Suppressor macrophage treated with lipopolysaccharide for 1 hour (primary cell): ENCODE measurements at places on chromosomes 4 and X.
A peak's percentile ranks its signal among the peaks of the same experiment; 100 is the strongest.

GRCh38 chrX:2513121-2513664 lies 12.4 kb upstream of the DHRSX start:
- no peak for DNase-seq

DNA sequence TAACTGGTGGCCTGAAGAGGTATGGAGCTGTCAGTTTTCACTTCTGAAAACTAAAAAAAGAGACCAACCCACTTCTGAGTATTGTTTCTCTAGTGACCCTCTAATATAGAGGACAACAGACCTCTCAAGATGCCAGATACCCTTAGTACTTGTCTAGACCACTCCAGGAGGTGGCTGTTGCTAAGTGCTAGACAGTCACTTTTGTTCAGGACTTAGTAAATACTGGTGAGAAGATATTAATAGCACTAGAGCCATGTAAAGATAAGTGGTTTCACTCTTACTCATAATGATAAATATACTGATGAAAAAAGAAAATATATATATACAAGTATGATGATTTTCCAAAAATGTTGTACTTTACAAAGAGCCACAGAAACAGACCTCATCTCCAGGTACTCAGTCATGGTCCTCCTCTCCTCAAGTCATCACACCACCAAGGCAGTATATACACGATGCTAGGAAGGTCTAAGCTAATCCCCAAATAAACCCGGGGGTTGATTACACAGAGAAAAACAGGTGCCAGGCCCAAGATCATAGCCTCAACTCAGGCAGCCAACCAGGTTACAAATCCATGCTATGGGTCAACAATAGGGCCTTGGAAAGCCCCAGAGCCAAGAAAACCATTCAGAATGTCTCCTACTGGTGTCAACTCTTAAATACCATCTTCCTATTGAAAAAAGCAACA lies 66.9 kb downstream of the ARHGEF9 start:
- DNase-seq: no peak

DNA sequence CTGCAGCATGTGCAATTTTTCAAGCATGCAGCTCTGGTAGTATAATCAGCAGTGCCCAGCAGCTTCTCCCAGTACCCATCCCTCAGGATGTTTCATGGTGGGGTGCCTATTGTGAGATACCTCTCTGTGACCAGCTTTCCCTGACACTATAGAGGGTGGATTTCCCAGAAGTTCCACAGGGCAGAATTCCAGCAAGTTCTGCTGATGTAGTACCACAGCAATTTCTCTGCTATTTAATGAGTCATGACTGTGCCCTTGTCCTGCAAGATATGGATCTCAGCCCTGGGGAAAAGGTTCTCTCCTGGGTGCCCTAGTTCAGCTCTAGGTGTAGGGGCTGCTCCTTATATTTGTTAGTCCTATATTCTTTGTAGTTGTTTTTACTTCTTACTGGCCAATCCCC lies 174.8 kb downstream of the ENOX2 start:
- no peak for DNase-seq

GRCh38 chrX:117987373-117987772 lies 129.2 kb downstream of the KLHL13 start:
- no peak for DNase-seq

- no peak for DNase-seq
Observed at GRCh38 chr4:1515763-1516162, 109.5 kb upstream of the NKX1-1 start.

DNA sequence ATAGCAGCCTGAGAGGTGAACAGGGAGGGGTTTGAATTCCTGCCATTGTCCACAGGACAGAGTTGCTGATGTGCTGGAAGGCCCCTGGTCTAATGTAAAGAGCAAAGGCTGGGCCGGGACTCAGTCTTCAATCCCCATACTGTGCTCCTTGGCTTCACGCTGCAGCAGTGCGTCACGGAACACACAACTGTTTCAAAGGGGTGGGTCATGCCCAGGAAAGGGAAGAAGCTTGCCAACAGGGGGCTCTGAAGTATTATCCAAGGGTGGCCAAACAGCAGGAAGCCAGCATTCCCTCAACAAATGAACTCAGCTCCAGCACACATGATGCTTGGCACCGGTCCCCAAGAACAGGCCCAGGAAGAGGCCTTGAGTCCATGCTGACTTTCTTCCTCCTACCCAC lies 122.5 kb downstream of the NFKB1 start:
- no peak for DNase-seq

DNA sequence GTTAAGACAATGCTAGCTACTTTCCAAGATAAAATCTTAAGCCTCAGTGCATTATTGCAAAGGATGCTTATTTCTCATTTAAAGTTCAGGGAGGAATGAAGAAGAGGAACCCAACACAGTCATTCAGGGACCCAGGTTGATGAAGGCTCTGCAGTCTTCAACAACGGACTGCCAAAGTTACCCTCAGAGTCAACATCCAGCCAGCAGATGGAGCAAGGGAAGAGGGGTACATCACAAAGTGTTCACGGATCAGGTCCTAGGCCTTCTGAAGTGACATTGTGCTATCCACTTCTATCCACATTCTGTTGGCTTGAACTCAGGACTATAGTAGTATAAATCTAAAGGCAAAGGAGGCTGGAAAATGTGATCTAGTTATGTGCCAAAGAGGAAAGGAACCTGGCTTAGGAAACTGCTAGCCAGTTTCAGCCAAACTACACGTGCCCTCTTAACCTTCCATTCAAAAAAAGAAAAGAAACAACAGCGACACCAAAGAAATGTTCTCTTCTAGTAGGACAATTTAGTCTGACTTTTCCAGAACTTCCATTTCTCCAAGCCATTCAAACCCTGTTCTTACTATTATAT lies 28.8 kb downstream of the NKX6-1 start:
- peak; percentile 28 for DNase-seq
